SW 1271 (cell line): ENCODE measurements at places on chromosomes 11 and 22.

DNA sequence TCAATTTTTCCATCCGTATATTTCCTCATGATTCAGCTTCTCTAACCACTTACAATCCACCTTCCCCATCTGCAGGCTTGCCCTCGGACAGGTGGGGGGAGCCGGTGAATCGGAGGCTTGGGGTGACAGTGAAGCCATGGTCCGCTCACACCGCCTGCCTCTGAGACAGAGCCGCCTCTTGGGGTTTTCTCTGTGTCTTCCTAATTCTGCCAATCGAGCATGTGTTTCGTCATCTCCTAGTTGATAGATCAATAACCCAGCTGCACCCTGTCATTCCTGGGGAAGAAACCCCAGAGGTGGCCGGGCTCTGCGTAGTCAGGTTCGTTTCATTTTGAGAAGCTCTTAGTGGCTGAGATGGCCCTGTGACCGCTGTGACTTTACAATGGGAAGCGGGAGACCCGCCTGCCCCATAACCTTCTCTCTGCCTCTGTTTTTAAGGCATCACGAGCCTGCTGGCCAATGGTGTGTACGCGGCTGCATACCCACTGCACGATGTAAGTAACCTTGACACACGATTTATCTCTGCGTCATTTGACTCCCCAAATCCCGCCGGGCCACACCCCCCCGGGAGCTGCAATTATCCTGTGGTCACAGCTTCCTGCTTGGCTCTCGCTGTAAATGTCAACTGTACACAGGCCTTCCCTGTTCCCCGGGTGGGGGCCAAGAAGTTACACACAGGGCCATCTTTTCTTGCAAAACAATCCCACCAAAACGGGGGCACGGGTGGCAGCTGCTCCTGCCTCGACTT lies 33.3 kb downstream of the ANO1 start:
- DNase-seq = no peak

DNA sequence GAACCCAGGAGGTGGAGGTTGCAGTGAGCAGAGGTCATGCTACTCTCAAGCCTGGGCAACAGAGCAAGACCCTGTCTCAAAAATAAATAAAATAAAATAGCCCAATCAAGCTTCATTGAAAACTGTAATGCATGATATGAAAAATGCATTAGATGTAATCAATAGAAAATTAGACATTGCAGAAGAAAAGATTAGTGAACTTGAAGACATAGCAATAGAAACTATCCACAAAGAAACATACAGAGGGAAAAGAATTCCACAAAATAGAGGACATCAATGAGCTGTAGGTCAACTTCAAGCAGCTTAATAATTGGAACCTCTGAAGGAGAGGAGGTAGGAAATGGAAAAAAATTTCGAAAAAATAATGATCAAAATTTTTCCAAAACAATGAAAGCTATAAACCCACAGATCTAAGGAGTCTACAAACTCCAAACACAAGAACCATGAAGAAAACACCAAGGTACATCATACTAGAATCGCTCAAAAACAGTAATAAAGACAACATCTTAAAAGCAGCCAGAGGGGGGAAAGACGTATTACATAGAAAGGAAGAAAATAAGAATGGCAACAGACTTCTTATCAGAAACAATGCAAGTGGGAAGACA lies 104.2 kb downstream of the WNT7B start:
- DNase-seq = no peak

GRCh38 chr22:42962295-42963230 lies 52.4 kb downstream of the PACSIN2 start:
- DNase-seq = no peak

DNA sequence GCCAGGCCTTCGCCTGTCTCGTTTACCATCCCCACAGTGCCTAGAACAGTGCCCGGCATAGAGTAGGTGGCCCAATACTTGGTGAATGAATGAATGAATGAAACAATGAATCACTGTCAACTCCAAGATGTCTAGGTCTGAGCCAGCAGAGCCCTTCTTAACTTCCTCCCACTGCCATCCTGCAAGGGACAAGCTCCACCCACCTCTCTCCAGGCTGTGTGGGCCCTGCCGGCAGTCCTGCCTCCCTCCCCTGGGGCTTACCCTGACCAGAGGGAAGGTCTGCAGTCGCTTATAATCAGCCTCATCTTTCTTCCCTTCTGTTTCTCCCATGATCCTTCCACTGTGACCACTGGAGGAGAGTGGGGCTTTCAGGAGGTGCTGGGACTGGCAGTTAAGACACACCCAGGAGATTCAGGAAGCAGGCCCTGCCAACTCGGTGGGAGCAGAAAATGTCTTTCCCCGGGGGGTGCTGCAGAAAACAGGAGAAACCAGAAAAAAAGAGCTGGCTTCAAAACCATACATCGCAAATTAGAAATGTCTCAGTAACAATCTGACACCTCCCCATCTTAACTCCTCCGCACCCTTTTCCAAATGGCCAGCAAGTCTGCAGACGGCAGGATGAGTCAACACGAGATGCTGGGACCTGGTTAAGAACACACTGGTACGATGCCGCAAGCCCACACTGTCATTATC lies 11.4 kb downstream of the DNAL4 start:
- DNase-seq = no peak

GRCh38 chr11:111733016-111733415 lies 33.2 kb downstream of the PPP2R1B start:
- no peak for DNase-seq

DNA sequence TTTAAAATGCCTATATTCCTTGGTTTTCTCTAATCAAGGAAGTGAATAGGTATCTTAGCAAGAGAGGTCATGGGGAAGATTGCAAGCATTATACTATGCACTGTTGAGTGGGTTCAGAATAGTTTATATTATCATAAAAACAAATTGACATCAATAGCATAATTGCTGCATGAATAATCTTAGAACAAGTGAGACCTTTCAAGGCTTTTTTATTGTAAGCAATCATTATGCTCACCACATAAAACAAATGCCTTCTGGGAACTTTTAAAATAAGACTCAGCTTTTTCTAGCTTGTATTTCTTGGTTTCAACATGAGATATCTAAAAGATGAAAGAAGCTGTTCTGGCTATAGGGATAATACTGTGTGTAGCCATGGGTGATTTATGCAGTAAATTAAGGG lies 135.6 kb upstream of the ZC3H12C start:
- no peak for DNase-seq

GRCh38 chr11:84564180-84564866 lies 1062.8 kb downstream of the DLG2 start:
- peak; percentile 3 for DNase-seq
